T-cell (primary cell): ENCODE measurements at places on chromosomes 7 and 10. TPM values are rescaled to one million over a fixed set of nuclear protein-coding genes. Genes with fewer than 3 reads are reported as not detected.

DDC gene
- total RNA-seq = not detected

SPDYE2B gene
- not detected for total RNA-seq

MGAM2 gene
- total RNA-seq = not detected

DNA sequence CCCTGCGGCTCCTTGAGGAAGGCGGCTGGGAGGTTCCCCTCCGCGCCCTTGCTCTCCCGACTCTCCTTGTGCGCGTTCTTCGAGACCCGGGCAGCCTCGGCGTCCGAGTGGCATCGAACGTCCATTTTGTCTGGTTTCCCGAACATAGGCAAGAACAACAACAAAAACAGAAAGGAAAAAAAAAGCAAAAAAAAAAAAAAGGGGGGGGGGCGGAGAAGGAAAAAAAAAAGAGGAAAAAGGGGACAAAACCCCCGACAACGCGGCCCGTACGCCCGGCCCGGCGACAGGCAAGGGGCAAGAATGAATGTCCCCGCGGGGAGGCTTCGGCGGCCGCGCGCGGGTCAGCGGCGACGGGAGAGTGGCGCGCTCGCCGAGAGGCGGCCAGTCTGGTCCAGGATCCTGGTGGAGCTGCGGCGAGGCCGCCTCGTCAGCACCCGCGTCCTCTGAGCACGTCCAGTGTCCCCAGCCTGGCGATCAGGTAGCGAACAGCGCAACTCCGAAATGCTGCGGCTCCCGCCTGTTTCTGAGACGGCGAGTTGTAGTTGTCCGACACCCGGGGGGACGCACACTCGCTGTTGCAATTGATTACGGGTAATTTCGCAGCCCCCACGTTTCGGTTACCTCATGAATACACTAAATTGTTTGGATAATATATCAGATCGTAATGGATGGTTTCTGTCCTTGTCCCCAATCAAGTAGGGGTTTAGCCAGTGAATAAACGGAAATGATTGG, at the start of gene VAX1:
Gene VAX1, minus strand, starts transcription at position 360 of the 732 bp plus-strand sequence. Its CDS starts 214 bp downstream, at position 146.
- peaks cover 18% of the 10 kb centered on the region for H3K27me3 ChIP-seq
- H3K4me3 ChIP-seq = no peak within 1 kb of the TSS
- no peak for DNase-seq
- no peak within 1 kb of the TSS for H3K27ac ChIP-seq
- H3K36me3 ChIP-seq = no peaks in the 10 kb centered on the region

DNA sequence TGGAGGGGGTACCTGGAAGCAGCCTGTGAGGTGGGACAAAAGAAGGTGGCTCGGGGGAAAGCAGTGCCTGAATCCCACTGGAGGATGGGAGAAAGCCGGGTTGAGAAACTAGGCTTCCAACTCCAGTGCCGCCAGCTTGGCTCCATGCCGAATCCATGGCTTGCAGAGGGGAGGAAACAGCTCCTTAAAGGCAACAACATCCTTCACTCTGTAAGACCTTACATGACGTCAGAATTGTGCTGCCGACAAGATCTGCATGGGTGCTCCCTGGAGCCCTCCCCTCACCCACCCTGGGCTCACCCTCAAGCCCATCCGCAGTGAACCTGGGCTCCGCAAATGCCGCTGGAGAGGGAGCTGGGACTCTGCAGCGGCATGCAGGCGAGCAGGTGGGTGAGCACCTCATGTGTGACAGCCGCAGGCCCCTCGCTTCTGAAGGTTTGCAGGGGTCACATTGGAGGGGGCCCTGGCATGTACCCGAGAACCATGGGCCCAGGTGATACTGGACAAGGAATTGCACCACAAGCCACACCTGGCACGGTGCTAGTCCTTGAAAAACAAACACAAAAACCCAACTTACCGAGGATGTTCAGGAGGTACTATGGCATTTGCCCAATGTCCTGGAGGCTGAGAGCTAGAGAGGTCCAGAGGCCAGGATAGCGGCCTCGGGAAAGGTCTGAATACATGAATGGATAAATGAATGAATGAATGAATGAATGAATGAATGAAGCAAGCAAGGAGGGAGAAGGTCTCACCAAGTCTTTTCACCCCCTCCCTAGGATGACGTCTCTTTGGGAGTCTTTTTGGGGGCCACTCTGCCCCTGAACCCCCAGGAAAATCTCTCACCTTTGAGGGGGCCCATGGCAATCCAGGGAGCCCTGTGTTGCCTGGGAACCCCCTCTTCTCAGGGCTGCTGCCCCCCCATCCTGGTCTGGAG, 238.6 kb upstream of the SHH start:
- H3K4me1 ChIP-seq = no peaks in the 10 kb centered on the region
- H3K36me3 ChIP-seq = no peaks in the 10 kb centered on the region
- H3K27ac ChIP-seq = no peak overlapping the region
- H3K4me3 ChIP-seq = no peak overlapping the region
- DNase-seq = no peak

DNA sequence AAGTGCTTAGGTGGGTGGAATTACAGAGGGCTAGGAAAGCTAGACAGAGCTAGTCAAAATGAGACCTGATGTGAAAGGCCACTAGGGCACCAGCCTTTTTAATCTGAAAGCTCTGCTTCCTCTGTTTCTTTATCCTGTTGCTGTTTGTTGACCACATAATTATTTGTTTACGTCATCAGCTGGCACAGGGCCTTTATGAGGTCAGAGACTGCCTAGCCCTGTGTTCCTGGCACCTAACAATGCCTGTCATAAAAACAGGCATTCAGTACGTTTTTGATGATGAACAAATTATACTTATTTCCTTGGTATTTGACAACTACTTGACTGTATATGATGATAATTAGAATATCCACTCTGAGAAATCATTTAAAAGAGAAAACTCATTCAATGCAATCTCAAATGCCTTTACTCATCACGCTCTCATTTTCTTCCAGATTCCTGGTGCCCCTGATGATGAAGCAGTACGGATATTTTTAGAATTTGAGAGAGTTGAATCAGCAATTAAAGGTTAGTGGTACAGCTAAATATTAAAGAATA, 26.0 kb downstream of the RBM17 start:
- no peak overlapping the region for H3K4me3 ChIP-seq
- DNase-seq = no peak
- no peaks in the 10 kb centered on the region for H3K4me1 ChIP-seq
- H3K36me3 ChIP-seq = peaks cover 63% of the 10 kb centered on the region
- no peaks in the 10 kb centered on the region for H3K27me3 ChIP-seq
- no peak overlapping the region for H3K27ac ChIP-seq

DNA sequence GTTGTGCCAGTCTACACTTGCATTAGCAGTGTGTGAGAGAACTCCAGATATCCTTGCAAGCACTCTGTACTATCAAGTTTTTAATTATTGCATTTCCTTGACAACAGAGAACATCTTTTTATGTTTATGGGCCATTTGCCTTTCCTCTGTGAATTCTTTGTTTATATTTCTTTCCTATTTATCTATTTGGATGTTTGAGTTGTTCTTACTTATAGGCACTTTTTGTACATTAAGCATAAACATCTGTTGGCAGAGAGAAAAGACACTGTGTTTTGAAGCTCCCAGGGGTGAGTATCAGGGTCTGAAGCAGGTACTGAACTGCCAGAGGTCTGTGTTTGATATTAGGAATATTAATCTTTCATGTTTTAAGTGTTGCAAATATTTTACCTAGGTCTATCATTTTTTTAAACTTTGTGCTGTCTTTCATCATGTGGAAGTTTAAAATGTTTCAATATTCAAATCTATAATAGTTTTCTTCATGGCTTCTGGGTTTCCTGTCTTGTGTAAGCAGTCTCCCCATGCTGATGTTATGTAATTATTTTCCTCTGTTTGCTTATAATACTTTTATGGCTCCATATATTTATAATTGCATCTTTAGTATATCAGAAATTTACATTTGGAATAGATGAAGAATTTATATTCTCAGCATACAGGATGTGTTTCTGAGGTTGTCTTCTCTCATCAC, 17.7 kb upstream of the PDCD4 start:
- H3K4me3 ChIP-seq = no peak overlapping the region
- DNase-seq = no peak
- no peaks in the 10 kb centered on the region for H3K36me3 ChIP-seq
- no peaks in the 10 kb centered on the region for H3K27me3 ChIP-seq
- H3K27ac ChIP-seq = no peak overlapping the region
- peaks cover 54% of the 10 kb centered on the region for H3K4me1 ChIP-seq

GRCh38 chr7:20449176-20449575, 118.5 kb downstream of the ITGB8 start:
- H3K36me3 ChIP-seq = no peaks in the 10 kb centered on the region
- no peak overlapping the region for H3K4me3 ChIP-seq
- no peaks in the 10 kb centered on the region for H3K27me3 ChIP-seq
- no peak for DNase-seq
- H3K4me1 ChIP-seq = no peaks in the 10 kb centered on the region

GRCh38 chr7:90238583-90238982, 6.4 kb upstream of the CFAP69 start:
- no peaks in the 10 kb centered on the region for H3K36me3 ChIP-seq
- no peaks in the 10 kb centered on the region for H3K4me1 ChIP-seq
- DNase-seq = no peak
- H3K4me3 ChIP-seq = no peak overlapping the region
- peaks cover 8% of the 10 kb centered on the region for H3K27me3 ChIP-seq
- no peak overlapping the region for H3K27ac ChIP-seq

GRCh38 chr10:89478739-89479654, 56.4 kb downstream of the SLC16A12 start:
- no peaks in the 10 kb centered on the region for H3K36me3 ChIP-seq
- no peaks in the 10 kb centered on the region for H3K4me1 ChIP-seq
- H3K27ac ChIP-seq = no peak overlapping the region
- peaks cover 8% of the 10 kb centered on the region for H3K27me3 ChIP-seq
- DNase-seq = no peak

GRCh38 chr7:130160455-130160854, 44.8 kb downstream of the TMEM209 start:
- no peaks in the 10 kb centered on the region for H3K4me1 ChIP-seq
- no peak overlapping the region for H3K4me3 ChIP-seq
- H3K27me3 ChIP-seq = no peaks in the 10 kb centered on the region
- H3K36me3 ChIP-seq = peaks cover 9% of the 10 kb centered on the region
- no peak overlapping the region for H3K27ac ChIP-seq

- peaks cover 3% of the 10 kb centered on the region for H3K36me3 ChIP-seq
- H3K27me3 ChIP-seq = no peaks in the 10 kb centered on the region
- H3K4me3 ChIP-seq = no peak overlapping the region
- peaks cover 27% of the 10 kb centered on the region for H3K4me1 ChIP-seq
- no peak overlapping the region for H3K27ac ChIP-seq
Observed at GRCh38 chr10:102782673-102783551, 39.2 kb downstream of the WBP1L start.

DNA sequence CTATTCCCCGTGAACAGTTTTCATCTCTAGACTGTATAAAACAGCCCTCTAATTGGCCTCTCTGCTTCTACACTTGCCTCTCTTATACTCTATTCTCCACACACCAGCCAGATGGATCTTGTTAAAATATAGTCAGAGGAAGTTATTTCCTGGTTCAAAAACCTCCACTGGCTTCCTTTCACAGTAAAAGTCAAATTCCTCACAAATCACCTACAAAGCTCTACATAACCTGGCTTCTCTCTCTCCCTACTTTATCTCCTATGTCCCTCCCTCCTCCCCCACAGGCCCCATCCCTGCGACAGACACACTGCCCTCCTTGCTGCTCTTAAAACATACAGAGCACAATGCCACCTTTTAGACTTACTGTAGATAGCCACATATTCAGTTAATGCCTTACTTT, 60.1 kb downstream of the TPK1 start:
- no peak for DNase-seq
- H3K4me3 ChIP-seq = no peak overlapping the region
- no peaks in the 10 kb centered on the region for H3K27me3 ChIP-seq

DNA sequence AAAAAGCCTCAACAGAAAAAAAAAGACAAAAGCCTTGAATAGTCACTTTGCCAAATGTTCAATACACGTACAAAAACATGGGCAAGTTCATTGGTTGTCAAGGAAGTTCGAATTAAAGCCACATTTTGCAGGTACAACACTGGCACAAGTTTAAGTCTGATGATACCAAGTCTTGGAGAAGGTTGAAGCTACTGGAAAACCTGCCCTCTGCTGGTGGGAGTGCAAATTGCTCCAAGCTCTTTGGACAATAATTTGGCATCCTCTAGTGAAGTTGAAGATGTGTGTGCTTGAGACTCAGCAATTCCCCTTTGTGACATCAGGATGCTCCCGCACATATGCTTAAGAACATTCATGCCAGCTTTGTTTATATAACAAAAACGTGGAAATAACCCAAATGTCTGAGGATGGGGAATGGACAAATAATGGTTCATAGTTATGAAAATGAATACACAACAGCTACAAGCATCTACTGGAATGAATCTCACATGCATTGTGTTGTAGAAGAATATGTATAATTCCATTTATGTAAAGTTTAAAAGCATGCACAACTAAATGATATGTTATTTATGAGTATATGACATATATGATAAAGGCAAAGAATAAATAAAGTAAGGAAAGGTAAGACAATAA, 120.0 kb upstream of the PLPP4 start:
- H3K4me1 ChIP-seq = no peaks in the 10 kb centered on the region
- DNase-seq = peak; percentile 22
- H3K27ac ChIP-seq = no peak overlapping the region
- no peak overlapping the region for H3K4me3 ChIP-seq
- H3K27me3 ChIP-seq = no peaks in the 10 kb centered on the region
